ENCODE measurements at places on chromosomes 1 and 21.
A peak's percentile ranks its signal among the peaks of the same experiment; 100 is the strongest.

GRCh38 chr21:16620786-16621320 lies 891.1 kb downstream of the USP25 start:
- no peak for DNase-seq

GRCh38 chr1:17101261-17101660 lies 18.0 kb downstream of the PADI2 start:
- no peak for DNase-seq

- DNase-seq = no peak
Observed at GRCh38 chr1:116850436-116850835, 59.3 kb upstream of the PTGFRN start.

DNA sequence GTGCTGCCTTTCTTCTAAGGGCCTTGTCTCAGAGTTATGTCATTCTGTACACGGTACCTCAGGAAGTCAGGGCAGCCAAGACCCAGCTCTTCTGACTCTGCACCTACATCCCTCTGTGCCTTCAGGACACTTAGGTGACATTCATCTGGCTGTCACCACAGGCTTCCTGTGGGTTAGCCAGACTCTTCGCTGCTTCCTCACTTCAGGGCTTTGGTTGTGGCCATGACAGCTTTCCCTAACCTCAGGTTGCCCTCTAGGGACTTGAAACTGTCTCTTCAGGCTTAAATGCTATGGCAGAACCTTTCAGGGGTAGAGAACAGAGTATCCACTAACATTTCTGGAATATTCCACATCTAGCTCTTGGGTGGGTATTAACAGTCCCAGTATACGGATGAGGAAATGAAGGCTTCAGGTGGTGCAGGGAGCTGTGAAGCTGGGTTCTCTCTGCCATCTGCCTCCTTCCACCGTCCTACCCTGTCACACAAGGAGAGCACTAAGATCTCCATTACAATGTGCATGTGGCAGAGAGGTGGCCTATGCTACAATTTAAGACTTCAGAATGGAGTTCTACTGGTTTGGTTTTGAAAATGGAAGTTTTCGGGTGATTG lies 9.9 kb downstream of the TSSK3 start:
- peak; percentile 49 for DNase-seq

- DNase-seq = no peak
Observed at GRCh38 chr1:115090186-115090490, 835 bp upstream of the TSPAN2 start.

DNA sequence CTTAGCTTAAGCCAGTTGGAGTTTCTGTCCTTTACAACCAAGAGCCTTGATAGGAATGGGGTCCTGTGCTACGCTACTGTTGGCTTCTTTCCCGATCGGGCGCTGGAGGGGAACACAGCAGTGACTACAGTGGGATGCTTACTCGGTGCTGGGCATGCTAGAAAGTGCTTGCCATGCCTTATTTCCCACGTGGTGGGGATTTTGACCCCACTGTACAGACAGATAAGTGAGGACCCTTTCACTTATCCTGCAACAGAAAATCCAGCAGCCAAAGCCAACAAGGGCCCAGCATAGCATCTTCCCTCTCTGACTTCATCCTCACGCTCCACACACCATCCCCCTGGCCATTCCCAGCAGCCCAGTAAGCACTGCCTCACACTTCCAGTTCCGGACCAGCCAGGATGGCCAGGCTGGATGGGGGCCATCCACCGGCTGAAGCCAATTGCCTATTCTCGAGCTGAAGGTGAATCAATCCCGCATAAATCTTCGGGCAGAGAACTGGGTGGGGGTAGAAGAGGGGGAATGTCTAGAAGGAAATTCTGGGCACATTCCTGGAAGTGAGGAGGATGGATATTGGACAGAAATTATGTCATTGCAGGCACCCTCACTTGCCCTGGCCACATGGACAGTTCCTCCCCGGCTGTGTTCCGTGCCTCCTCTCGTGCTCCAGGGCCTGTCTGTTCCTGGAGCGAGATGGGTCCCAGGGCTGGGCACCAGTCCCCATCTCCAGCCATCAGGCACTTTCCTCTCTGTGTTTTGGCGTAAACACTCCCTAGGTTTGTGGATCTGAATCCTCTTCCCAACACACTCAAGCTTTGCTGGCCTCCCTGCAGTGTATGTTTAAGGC lies 2.0 kb upstream of the ABCG1 start:
- no peak for DNase-seq

GRCh38 chr1:63829349-63830327 lies 55.8 kb downstream of the ROR1 start:
- no peak for DNase-seq

DNA sequence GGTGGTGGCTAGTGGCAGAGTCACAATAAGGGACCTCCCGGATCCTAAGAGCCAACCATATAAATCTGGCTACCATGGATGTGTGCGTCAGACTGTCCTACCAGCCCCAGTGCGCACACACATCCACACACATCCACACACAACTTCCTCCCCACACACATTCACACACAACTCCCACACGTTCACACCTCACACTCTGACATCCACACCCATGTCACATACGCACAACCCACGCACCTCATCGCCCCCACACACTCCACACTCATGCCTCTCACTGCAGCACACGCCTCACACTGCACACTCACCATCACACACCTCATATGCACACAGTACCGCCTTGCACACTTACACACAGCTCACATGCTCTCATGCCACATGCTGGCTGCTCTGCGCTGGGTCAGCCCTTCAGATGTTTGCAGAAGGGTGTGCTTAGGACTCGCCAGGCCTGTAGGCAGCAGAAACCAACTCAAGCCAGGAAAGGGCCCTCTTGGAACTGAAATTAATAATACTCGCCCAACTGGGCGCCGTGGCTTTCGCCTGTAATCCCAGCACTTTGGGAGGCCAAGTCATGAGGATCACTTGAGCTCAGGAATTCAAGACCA lies 3.0 kb downstream of the LDLRAD2 start:
- no peak for DNase-seq

GRCh38 chr1:94806441-94806871 lies 13.7 kb upstream of the SLC44A3 start:
- DNase-seq = no peak

- no peak for DNase-seq
Observed at GRCh38 chr1:84756001-84756400, 65.7 kb upstream of the SSX2IP start.

DNA sequence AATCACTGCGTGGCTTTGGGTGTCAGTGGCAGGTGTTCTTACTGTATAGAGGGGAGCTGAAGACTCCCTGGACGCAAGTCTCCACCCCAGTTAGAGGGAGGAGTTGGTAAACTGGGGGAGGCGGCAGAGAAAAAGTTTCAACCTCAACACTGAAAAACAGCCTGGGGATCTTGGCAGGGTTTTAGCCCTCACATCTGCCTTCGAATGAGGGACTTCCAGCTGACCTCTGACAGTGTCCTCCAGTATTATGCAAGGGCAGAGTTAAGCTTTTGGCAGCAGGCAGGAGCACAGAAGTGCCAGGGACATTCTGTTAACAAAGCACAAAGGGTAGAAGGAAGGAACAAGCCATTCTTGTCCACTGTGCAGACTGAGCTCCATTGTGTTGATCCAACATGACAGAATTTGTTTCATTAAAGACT lies 41.2 kb upstream of the RAB4A start:
- no peak for DNase-seq
